ENCODE measurements at places on chromosomes 2 and 18.

DNA sequence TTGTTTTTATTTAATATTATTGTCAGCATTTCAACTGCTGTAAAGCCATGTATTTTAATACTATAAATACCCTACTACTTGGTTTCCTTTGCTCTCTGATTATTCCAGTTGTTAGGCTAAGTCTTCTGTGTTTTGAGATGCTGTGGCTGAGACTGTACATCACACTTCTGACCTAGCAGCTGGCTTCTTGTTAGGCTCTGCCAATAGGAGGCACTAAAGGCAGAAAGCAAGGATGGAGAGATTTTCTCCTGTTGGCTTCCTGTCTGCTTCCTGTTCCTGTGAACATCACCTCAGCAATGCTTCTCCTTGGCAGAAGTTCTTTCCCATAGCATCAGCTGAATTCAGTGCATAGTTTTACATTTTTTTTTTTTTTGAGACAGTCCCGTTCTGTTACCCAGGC is 68.3 kb upstream of the YPEL5 start:
- no peak for DNase-seq

GRCh38 chr2:177072090-177072489 is 140.5 kb upstream of the HNRNPA3 start:
- DNase-seq = peak; percentile 31

DNA sequence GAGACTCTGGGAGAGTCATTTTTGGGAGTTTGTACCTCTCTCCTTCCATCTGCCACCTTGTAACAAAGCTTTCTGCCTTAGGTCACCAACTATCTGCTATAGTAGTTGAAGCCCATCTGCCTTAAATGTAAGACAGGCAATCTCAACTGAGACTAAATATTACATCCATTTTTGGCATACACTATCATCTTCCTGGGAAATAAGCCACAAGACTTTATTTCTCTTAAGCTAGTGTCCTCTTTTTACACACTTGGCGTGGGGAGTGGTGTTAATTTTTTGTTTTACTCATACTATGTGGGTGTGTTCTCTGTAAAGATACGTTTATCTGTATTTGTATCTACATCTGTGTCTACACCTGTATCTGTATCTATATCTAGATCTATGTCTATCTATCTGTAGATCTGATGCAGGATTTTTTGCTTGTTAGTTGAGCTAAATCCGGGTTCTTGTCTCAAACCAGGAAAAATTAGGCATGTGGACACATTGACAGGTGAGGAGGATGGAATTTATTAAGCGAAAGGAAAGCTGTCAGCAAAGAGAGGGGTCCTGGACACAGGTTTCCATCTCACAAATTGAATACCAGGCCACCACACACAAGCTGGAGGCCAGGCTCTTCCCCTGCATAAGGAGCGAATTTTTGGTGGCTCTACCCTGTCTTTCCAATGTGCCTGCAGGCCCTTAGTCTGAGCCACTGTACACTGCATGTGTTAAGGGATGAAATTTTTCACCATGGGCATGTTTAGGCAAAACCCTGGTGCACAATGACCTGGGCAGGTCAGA is 64.8 kb upstream of the RND3 start:
- no peak for DNase-seq

GRCh38 chr2:28906376-28906775 is 11.9 kb downstream of the WDR43 start:
- no peak for DNase-seq

GRCh38 chr18:34802959-34803358 is 92.9 kb downstream of the DTNA start:
- no peak for DNase-seq

GRCh38 chr2:173860082-173860481 is 105.1 kb downstream of the SP3 start:
- DNase-seq = no peak

DNA sequence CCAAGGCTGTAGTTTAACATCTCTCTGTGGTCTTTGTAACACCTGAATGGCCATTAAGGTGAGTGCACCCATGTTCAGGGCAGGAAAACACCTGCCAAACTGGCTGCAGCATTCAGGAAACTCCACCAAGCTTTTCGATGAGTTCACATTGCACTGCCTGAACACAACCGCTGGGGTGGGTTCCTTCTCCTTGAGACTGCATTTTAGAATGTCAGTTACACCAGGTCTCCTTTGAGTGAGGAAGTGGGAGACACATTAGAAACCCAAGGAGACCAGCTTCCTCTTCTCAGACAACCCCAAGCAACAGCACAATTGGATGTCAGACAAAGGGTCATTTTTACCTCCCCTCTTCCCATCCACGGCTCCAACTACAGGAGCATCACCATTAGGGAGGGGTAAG is 35.2 kb downstream of the CYRIA start:
- DNase-seq = no peak

DNA sequence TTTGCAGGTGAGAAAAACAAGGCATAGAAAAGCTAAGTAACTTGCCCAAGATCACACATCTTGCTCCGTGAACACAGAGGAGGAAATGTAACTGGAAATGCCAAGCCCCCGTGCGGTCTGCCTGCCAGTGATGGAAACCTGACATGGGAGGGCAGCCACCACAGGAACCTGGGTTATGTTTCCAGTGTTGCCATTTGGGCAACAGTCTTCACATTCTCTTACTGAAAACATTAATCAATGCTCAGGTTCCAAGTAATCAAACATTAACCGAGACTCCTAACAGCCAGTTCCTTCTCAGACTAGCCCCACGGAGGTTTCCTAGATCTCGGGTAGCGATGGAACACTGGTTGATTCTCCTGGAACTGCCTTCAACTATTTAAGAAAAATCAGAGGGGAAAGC is 2.5 kb downstream of the TGFA start:
- no peak for DNase-seq

DNA sequence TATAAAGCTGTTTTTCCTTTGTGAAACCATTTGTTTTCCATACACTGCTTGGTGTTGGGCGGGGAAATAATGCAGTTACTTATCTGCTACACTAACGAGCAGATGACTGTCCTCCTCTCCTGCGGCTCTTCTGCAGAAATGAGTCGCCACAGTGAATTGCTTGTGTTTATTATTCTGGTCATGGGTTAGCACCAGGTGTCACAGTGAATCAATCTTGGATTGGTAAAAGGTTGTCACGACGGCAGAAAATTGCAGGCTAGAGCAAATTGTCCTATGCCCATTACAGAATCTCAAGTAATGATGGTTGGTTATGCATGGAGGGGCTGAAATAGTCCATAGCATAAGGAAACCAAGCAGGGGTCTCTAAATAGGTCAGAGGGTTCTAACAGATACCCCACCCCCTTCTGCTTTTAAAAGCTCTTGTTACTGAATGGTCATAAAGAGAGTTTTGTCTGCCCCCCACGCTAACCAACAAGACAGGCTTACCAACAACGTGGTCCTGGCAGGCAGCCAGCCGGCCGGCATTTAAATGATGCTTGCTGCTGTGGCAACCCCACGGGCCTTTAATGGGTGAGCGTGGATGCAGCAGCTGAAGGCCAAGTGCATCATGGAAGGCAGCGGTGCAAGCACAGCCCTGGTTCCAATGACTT is 29.5 kb downstream of the RAB31 start:
- DNase-seq = no peak

- no peak for DNase-seq
Observed at GRCh38 chr2:140627136-140627535, 1503.7 kb downstream of the LRP1B start.

DNA sequence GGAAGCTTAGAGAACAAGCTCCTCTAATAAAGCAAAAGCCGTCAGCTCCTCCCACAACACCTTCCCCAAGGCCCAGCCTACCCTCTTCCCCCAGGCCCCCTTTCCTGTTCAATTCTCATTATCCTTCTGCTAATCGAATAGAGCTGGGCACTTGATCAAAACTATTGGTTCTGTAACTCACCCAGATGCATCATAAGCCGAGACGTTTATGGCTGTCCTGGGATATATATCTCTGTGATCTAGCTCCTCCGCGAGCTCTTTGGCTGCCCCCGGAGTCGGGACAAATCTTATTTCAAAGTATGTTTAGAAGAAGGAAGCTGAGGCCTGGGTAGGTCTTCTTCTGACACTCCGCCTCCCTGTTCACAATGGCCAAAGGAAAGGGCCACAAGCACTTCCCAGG is 88.3 kb upstream of the KLHL29 start:
- DNase-seq = no peak

GRCh38 chr2:144459937-144460336 is 60.0 kb downstream of the ZEB2 start:
- no peak for DNase-seq

- DNase-seq = no peak
Observed at GRCh38 chr2:35447821-35448220, 907.8 kb upstream of the CRIM1 start.

GRCh38 chr2:9618410-9618809 is 12.4 kb downstream of the YWHAQ start:
- DNase-seq = no peak

GRCh38 chr2:95044601-95045000 is 19.1 kb downstream of the MAL start:
- no peak for DNase-seq

GRCh38 chr2:30626397-30626796 is 179.4 kb downstream of the LCLAT1 start:
- DNase-seq = no peak

GRCh38 chr2:69721022-69721421 is 20.9 kb upstream of the ANXA4 start:
- no peak for DNase-seq

DNA sequence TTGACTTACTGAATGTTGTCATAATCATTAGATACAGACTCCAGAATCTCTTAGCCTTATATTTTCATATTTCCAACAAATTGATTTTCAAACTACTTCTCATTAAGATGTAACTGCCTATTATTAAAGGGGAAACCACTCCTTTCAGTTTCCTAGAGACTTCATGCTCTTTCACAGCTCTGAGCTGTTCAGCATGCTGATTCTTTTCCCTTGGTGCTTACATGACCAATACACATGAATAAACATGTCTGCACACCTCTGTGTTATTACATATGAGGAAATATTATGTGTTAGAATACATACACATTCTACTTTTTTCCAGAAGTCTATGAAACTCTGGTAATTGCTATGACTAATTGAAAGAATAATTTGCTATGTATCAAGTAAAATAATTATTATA is 200.0 kb downstream of the LRP1B start:
- no peak for DNase-seq

GRCh38 chr2:136104977-136105376 is 13.0 kb downstream of the CXCR4 start:
- no peak for DNase-seq

DNA sequence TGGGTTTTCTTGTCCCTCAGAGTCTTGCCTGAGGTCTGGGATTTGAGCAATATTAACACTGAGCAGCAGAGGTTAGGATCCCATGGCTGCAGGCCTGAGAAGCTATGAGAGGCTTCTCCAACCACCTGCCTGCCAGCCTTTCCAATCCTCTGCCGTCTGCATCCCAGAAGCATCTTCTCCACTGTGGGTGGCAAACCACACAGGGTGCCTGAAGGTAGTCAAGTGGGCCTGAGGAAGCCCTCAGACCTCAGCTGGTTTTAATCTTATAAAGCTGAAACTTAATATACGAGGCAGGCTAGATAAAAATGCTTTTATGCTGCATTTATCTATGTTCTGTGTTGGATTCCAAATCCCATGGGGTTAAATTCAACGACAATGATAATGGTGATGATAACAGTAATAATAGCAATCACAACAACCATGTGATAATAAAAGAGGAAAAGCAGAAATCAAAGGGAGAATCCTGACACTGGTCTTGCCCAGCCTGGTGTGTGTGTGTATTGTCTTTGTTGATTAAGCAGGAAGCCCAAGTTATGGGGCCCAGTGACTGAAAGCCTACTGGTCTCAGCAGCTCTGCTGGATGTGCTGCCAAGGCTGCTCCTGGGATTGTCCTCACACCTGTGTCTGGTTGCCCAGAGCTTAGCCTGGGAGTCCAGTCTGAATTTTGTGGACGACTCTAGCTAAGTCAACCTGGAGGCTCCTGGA is 59.7 kb upstream of the LDAH start:
- no peak for DNase-seq

- no peak for DNase-seq
Observed at GRCh38 chr2:113119111-113119510, 8.3 kb upstream of the IL1RN start.

- no peak for DNase-seq
Observed at GRCh38 chr2:76584474-76584873, 873.8 kb upstream of the GCFC2 start.

- no peak for DNase-seq
Observed at GRCh38 chr2:3771576-3771975, 68.2 kb downstream of the DCDC2C start.

- no peak for DNase-seq
Observed at GRCh38 chr2:234761910-234762309, 189.9 kb upstream of the SH3BP4 start.

DNA sequence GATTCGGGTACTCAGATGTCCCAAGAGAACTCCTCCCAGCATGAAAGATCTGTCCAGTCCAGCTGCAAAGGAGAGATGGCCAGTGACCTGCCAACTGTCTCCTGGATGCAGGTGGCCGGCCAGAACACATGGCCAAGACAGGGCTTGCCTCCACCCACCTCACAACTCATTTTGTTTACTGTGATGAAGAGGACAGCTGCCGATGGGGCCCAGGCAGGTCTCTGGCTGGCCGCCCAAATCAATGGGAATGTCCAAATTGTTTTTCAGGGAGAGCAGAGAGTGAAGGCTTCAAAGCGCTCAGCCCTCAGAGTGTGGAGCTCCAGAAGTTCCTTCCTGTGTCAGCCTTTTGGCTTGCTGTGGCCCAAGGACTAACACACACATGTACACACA is 41.9 kb downstream of the FOSL2 start:
- no peak for DNase-seq

DNA sequence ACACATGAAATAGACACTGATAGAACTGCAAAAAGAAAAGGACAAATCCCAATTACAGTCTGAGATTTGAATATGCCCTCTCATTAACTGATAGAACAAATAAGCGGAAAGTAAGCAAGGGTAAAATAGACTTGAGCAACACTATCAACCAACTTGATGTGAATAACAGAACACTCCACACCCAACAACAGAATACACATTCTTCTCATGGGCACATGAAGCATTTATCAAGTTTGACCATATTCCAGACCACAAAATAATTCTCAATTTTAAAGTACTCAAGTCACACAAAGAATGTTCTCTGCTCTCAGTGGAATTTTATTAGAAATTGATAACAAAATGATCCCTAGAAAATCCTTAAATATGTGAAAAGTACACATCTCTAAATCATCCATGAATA is 19.0 kb downstream of the ETAA1 start:
- DNase-seq = no peak

Data from fibroblast of skin of left quadriceps (primary cell).